ENCODE measurements at places on chromosomes 1 and 21.

- DNase-seq, result no peak
These were observed 82.6 kb downstream of the NENF start for GRCh38 chr1:212515329-212515760.

GRCh38 chr1:86703696-86704457 lies 499 bp upstream of the SH3GLB1 start:
- DNase-seq, result no peak

DNA sequence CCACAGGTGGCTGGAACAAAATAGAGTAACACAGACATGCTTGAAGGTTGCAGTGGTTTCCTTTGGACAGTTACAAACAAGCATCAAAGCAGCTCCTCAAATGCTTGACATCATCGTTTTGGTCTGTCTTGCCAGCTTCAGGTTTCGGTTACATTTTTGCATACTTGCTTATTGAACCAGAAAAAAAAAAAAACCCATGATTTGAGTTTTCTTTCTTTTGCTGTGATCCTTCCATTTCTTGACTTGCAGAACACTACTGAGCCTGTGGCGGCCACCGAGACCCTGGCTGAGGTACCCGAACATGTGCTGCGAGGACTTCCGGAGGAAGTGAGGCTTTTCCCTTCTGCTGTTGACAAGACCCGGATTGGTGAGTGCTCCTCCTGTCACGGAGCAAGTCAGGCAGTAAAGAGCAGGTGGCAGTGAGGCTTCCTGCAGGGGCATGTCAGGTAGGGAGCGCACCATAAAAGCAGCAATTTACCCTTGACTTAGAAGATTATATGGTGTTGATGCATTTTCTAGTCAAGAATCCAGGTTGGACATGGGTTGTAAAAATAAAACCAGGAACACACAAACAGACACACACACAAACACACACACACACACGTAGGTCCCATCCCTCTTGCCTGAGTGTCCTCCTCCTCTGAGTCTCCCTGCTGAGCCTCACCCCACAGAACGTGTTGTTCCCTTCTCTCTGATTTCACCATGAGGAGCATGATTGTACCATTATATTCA lies 30.9 kb downstream of the PRDM2 start:
- DNase-seq, result peak; percentile 37

- DNase-seq, result peak; percentile 79
These were observed 34.4 kb downstream of the COL18A1 start for GRCh38 chr21:45439161-45439872.

DNA sequence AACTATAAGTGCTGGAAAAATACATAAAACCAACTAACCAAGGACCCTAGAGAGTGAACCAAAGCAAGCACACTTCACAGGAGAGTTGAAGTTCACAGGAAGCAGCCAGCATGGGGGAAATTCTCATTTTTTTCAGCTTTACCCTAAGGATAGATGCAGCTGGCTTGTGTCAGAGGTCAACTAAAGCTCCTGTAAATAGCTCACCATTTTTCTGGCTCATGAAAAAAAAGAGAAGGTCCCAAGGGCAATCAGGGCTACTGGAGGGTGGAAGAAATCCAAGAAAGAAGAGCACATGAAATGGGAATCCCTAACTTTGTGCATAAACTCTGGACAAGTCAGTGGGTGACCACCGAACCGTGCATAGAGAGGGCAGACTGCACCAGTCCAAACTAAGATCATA lies 58.3 kb downstream of the KCNJ15 start:
- DNase-seq, result no peak

DNA sequence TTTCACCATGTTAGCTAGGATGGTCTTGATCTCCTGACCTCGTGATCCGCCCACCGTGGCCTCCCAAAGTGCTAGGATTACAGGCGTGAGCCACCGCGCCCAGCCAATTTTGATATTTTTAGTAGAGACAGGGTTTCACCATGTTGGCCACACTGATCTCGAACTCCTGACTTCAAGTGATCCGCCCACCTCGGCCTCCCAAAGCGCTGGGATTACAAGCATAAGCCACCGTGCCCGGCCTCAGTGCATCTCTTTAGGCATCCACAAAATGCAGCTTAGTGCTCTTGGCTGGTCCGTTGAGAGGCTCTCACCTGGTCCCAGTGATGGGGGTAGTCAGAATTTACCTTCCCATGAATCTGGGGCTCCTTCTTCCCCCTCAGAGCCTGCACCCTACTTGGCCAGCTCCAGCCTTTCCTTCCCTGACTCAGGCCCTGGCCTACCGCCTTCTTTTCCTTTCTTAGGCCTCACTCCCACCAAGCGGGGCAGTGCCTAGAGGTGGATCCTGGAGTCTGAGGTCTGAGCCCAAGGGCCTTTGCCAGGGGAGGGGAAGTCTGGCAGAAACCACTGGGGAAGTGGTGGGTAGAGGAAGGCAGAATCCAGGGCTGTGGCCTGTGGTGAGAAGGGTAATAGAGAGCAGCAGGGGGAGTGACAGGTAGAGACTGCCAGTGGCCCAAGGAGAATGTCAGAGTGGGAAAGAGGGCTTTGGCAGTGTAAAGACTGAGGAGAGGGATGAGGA lies 3.7 kb downstream of the LENEP start:
- DNase-seq, result no peak

DNA sequence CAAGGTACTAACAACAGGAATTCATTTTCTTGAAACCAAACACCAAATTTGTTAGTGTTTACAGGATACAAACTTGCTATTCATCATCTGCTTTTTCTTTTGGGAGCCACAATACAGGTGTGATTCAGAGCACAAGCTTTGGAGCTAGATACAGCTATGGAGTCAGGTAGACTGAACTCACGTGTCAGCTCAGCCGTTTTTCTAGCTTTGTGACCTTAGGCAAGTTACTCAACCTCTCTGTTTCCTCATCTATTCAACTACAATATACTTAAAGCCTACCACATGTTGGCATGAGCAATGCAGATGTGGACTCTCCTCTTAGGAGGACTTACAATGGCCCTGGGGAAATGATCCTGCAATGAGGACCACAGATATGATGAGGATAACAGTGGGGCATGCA lies 6.3 kb downstream of the HTR1D start:
- no peak for DNase-seq

- no peak for DNase-seq
These were observed 6.9 kb downstream of the ADSS2 start for GRCh38 chr1:244444854-244445253.

- no peak for DNase-seq
These were observed 246.1 kb upstream of the CSF3R start for GRCh38 chr1:36728846-36729245.

DNA sequence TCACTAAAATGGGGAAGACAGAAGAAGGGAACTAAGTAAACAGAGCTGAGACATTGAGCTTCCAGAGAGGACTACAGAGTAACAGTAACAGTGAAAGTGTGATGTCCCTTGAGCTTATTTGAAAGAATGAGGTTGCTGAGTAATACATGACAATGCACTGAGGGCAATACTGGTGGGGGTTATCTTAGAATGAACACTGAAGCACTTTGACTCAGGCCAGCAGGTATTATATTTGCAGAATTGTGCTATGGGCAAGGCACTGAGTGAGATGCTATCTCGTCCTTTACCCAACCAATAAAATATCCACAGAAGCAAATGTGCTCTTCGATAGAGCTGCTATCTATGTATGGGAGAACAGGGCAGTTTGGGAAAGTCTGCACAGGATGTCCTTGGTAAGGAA lies 133.2 kb downstream of the DISP1 start:
- DNase-seq, result no peak

DNA sequence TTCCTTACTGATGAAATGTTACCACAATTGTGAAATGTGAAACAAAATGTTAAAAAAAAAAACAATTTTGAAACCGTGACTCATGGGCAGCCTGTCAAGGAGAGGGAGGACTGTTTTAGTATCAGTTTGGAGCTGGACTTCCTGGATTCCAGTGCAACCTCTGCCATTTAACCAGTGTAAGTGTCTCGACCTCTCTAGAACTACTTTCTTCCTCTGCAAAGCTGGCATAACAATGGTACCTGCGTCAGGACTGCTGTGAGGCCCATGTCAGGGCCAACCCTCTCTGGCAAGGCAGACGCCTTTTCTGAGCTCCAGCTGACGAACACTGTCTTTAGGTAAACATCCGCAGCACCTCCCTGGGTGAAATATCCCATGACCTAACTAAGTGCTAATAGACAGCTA lies 20.9 kb downstream of the URB1 start:
- DNase-seq, result no peak

DNA sequence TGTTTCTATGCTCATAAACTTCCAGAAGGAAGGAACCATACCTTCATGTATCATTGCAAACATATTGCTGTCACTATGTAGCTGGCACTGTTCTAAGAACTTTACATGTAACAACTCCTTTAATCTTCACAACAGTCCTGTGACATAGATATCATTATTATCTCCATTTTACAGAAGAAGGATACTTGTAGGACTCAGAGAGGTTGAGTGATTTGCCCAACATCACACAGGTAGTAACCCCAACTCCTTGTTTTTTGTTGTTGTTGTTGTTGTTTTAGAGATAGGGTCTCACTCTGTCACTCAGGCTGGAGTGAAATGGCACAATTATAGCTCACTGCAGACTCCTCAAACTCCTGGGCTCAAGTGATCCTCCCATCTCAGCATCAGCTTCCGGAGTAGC lies 7.6 kb upstream of the TRIT1 start:
- DNase-seq, result no peak

GRCh38 chr21:45022348-45022675 lies 52.1 kb upstream of the ADARB1 start:
- no peak for DNase-seq

- DNase-seq, result no peak
These were observed 111.3 kb downstream of the TGFB2 start for GRCh38 chr1:218456444-218456843.

GRCh38 chr1:194870860-194871259 lies 1684.4 kb upstream of the B3GALT2 start:
- DNase-seq, result no peak

- DNase-seq, result no peak
These were observed 57.3 kb downstream of the MACF1 start for GRCh38 chr1:39261712-39262221.

DNA sequence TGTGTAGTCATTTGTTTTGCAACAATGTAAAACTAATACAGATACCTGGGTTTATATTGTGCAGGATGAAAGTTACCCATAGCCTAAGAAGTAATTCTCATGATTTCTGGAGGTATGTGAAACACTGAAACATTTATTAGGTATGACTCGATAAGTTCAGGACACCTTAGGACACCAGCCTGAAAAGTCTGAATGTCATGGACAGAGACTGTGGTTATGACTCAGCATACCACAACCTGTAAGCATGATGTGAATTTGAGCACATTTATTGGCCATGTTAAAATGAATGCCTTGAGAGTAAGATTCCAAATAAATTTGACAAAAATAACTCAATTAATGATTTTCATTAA lies 1471.7 kb upstream of the B3GALT2 start:
- DNase-seq, result no peak

GRCh38 chr1:109691759-109692158 lies 4.1 kb downstream of the GSTM1 start:
- no peak for DNase-seq

DNA sequence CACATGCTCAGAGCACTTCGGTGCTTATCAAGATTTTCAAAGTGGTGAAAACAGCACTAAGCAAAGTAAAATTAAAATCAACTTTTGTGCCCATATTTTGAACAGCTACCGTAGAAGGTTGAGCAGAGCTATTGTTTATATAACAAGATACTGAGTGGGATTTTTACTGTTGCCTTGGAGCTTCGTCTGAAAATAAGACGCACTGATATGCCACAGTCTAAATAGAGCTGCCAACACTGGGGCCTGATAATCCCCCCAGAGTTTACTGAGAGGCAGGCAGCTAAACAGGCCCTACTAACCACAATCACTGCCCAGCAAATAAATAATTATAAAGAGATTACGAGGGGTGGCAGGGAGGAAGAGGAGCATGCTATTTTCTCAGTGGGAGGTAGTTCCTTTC lies 650 bp upstream of the CCDC190 start:
- no peak for DNase-seq

All from activated CD4-positive, alpha-beta T cell treated with anti-CD3 and anti-CD28 coated beads, Interleukin-2, amount 50 U/mL, for 24 hours (primary cell).